ENCODE measurements at places on chromosomes 16 and 17.

GRCh38 chr17:31918701-31919128 is 17.2 kb upstream of the UTP6 start:
- no peak for DNase-seq

GRCh38 chr16:58661199-58661830 is 23.3 kb downstream of the SLC38A7 start:
- peak; percentile 78 for DNase-seq

- peak; percentile 67 for DNase-seq
Observed at GRCh38 chr16:50509521-50510341, 38.5 kb upstream of the NKD1 start.

DNA sequence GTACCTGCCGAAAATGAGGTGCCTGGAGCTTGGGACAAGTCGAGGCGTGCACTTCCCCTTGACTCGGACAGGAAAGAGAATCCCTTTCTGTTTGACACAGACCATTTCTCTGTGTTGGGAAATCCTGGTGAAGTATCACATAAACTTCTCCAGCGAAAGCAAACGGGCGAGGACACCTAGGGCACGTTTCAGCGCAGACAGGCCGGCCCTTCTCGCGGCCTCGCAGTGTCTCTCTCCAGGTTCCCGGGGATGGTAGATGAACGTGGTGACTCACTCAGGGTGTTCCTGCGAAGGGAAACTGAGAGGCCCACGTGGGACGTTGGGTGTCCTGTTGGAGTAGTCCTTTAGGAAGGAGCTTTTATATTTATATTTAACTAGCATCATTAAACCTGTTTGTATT is 36.3 kb upstream of the ZNF750 start:
- no peak for DNase-seq

DNA sequence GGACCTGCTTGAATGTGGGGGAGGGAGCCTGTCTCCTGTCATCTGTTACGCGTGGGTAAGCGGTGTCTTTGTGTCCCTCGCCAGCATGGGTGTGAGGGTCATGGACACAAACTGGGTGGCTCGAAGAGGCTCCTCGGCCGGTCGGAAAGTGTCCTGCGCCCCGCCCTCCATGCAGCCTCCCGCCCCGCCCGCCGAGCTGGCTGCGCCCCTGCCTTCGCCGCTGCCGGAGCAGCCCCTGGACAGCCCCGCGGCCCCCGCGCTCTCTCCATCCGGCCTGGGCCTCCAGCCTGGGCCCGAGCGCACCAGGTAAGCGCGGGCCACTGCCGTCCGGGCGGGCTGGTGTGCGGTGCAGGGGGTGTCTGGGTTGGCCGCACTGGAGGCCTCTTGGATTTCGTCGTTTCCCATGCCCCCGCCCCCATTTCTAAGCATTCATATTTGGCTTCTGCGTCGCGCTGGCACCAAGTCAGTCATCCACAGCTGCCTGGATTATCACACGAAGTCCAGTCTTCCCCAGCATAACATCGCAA is 43.8 kb downstream of the ELAC2 start:
- DNase-seq: no peak

- no peak for DNase-seq
Observed at GRCh38 chr16:27259710-27260109, 8.9 kb downstream of the NSMCE1 start.

DNA sequence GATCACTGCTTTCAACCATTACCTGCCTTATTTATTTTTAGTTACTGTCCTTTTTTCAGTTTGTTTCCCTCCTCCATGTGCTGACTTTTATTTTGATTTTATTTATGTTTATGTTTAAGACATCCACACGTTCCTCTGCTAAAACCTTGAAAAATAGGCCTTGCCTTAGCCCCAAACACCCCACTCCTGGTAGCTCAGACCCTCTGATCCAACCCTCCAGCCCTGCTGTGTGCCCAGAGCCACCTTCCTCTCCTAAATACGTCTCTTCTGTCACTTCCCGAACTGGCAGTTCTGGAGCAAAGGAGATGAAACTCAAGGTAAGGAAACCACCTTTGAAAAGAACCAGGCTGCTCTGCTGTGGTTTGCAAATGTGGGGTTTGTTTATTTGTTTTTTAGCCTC is 9.3 kb upstream of the STH start:
- DNase-seq: no peak

GRCh38 chr16:3292604-3293003 is 9.3 kb downstream of the ZNF263 start:
- no peak for DNase-seq

DNA sequence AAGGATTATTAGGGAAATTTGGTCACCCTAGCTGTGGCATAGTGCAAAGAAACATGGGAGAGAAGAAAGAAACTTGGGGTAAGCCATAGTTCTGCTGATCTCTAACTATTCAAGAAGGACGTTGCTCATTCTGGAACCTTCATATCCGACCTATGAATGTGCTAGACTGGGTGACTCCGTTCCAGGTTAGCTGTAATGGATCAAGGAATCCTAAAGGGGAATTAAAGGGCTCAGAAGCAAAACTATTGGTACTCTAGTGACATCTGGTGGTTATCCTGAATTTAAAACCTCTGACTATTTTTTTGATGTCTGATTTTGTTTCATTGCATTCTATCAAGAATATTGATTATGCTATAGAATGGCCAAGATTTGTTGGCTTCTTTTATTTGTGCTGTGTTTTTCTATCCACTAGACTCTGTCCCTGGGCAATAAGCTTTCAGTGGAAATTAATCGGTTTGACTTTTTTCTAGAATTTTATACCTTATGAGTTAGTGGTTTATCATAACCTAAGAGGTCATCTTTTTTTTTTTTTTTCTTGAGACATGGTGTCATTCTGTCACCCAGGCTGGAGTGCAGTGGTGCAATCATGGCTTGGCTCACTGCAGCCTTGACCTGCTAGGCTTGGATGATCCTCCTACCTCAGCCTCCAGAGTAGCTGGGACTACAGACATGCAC is 19.5 kb downstream of the PCTP start:
- DNase-seq: peak; percentile 69

GRCh38 chr16:14307527-14308367 is 236.6 kb downstream of the MRTFB start:
- no peak for DNase-seq

- no peak for DNase-seq
Observed at GRCh38 chr17:9286434-9286833, 265.1 kb downstream of the NTN1 start.

- DNase-seq: no peak
Observed at GRCh38 chr17:63578027-63578768, 22.5 kb upstream of the TACO1 start.

- no peak for DNase-seq
Observed at GRCh38 chr16:49828533-49829267, 27.2 kb downstream of the ZNF423 start.

GRCh38 chr16:12097523-12098428 is 121.2 kb downstream of the SNX29 start:
- DNase-seq: no peak

DNA sequence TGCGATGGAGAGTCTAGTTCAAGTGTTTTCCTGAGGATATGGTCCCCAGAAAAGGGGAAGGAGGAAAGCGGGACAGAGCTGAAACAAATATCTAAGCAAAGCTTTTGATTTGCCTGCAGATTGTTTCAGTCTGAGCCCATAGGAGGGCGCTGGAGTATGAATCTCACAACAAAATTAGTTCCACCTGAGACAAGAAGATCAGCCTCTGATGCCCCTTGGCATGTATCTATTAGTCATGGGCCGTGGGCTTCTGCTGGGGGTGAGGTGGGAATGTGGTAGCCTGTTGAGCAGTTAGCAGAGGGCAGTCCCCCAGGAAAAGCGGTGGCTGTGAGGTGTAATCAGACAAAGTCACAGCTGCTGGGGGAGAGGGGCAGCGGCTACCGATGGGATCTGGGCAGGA is 446.9 kb downstream of the CA10 start:
- no peak for DNase-seq

- DNase-seq: no peak
Observed at GRCh38 chr17:5042157-5043022, 7.2 kb upstream of the SLC52A1 start.

GRCh38 chr16:70156207-70156978 is 17.2 kb upstream of the CLEC18C start:
- no peak for DNase-seq

- DNase-seq: no peak
Observed at GRCh38 chr17:75077496-75078283, 10.1 kb upstream of the SLC16A5 start.

- no peak for DNase-seq
Observed at GRCh38 chr17:41583137-41584127, 3.3 kb downstream of the KRT14 start.

DNA sequence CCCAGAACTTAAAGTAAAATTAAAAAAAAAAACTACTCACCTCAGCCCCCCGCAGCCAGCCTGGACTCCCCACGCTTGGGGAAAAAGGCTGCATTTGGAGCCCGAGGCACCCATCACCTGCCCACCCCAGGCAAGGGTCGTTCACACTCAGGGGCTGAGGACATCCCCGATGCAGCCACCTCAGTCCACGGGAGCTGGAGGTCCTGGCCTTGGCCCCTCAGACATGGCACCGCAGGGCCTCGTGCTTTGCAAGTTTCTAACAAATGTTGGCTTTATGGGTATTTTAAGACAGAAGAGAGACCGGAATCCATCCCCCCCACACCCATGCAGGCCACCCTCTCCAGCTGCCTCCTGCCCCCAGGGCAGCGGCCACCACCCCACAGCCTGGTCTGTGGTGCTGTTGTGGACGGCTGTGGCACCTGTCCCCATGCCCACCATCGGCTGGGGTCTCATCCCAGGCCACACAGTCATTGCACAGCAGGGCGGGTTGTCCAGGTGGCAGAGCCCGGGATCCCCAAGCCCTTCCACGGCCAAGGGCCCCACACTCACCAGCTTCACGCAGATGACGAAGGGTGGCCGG is 116.4 kb upstream of the ZNF750 start:
- no peak for DNase-seq

GRCh38 chr16:2337431-2338296 is 2.9 kb downstream of the ABCA3 start:
- no peak for DNase-seq
